ENCODE measurements at places on chromosomes 3 and 15. TPM values are rescaled to one million over a fixed set of nuclear protein-coding genes. Genes with fewer than 3 reads are reported as not detected.

Gene DLEC1
- total RNA-seq: 3.2 TPM

DNA sequence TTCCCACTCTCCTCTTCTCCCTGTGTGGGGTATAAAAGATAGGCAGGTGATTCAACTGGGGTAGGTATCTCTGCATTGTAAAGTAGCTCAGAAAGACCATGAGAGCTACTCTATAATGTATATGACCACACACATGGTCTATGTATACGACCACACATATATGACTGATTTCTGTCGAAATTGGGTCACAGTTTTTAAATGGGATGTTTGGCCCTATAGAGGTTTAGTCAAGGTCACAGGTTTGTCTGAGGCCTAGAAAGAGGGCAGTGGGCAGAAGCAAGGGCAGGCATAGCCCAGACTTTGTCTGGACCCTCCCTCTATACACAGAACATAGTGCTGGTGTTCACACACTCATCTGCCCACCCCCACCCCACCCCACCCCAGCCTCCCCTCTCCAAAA is 4.4 kb downstream of the LAMP3 start:
- no peak for DNase-seq

- no peak for DNase-seq
These were observed 152.9 kb upstream of the RBMS3 start for GRCh38 chr3:29128001-29128400.

GRCh38 chr3:191008074-191008473 is 145.6 kb upstream of the GMNC start:
- DNase-seq: no peak

All from type B pancreatic cell (in vitro differentiated cells).